ENCODE measurements at places on chromosomes 16 and 17. TPM values are rescaled to one million over a fixed set of nuclear protein-coding genes. Genes with fewer than 3 reads are reported as not detected.
A peak's percentile ranks its signal among the peaks of the same experiment; 100 is the strongest.

Gene BOLA2B
- total RNA-seq, result 49.0 TPM

Gene EIF3CL
- total RNA-seq, result 61.6 TPM

Gene SLC2A4
- total RNA-seq, result 0.06 TPM

Gene TMEM132E
- 0.09 TPM for total RNA-seq

Gene GPR142
- total RNA-seq, result not detected

Gene RASL10B
- 0.38 TPM for total RNA-seq

Gene KRT17
- not detected for total RNA-seq

Gene KCNJ2
- total RNA-seq, result 0.09 TPM

Gene PRAC1
- not detected for total RNA-seq

Gene CHD3
- 309 TPM for total RNA-seq

GRCh38 chr17:68707031-68707430, 105.9 kb upstream of the FAM20A start:
- no peak for DNase-seq

DNA sequence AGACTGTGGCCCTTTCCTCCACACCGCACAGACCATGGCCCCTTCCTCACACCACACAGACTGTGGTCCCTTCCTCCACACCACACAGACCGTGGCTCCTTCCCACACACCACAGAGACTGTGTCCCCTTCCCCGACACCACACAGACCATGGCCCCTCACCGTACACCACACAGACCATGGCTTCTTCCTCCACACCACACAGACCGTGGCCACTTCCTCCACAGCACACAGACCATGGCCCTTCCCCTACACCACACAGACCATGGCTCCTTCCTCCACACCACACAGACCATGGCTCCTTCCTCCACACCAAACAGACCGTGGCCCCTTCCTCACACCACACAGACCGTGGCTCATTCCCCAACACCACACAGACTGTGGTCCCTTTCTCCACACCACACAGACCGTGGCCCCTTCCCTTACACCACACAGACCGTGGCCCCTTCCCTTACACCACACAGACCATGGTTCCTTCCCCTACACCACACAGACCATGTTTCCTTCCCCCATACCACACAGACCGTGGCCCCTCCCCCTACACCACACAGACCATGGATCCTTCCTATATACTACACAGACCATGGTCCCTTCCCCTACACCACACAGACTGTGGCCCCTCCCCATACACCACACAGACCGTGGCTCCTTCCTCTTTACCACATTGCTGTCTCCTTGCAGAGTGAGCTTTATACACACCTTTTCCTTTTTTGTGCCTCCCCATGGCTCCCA, 297.5 kb upstream of the FOXF1 start:
- no peak for DNase-seq

- no peak for DNase-seq
Observed at GRCh38 chr17:47244697-47245096, 8.9 kb upstream of the ITGB3 start.

DNA sequence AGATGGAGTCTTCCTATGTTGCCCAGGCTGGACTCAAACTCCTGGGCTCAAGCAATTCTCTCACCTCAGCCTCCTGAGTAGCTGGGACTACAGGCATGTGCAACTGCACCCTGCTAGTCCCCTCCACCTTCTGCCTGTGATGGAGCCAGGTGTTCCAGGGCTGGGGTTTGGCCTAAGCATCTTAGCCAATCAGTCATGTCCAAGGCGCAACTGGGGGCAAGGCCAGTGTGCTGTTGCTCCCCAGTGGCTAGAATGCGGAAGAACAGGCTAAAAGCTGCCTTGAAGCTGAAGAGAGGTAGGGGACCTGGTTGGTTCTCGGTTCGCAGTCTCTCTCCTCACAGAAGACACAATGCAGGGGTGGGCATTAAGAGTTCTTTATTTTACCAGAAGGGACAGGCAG, 18.6 kb downstream of the FLOT2 start:
- no peak for DNase-seq

DNA sequence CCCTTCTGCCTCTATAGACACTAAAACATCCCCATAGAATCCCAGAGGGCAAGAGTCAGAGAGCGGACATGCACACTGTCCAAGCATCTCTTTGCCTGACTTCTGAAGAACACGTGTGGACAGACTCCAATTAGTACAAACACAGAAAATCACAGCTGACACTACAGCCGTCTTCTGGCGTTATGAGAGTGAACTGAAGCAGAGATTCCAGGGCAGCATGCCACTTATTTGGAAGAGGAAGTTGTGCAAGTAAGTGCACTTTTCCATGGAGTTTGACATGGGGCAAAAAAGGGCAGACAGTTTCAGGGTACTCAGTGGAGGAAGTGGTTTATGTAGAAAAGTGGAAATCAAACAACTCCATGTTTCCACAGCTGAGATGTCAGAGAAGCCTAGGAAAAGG, 16.8 kb upstream of the ZNF287 start:
- no peak for DNase-seq

- DNase-seq, result no peak
Observed at GRCh38 chr16:69319826-69320739, 8.9 kb downstream of the VPS4A start.

DNA sequence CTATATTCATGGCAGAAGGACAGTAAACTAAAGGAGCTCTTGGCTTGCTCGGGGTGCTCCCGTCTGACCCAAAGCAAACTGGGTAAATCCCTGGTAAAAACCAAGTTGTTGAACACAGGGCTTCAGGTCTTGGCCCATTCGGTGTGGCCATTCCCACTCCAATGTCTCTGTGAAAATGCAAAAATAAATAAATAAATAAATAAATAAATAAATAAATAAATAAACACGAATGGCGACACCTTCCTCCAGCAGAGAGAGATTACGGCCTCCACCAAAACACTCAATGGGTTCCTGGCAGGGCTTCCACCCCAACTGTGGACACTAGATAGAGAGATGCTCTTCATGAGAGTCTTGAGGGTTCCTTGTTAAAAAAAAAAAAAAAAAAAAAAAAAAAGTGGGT, 325.3 kb downstream of the SOX9 start:
- no peak for DNase-seq

- DNase-seq, result no peak
Observed at GRCh38 chr16:17633181-17633951, 162.6 kb upstream of the XYLT1 start.

- DNase-seq, result no peak
Observed at GRCh38 chr17:27438348-27438998, 17.8 kb upstream of the KSR1 start.

DNA sequence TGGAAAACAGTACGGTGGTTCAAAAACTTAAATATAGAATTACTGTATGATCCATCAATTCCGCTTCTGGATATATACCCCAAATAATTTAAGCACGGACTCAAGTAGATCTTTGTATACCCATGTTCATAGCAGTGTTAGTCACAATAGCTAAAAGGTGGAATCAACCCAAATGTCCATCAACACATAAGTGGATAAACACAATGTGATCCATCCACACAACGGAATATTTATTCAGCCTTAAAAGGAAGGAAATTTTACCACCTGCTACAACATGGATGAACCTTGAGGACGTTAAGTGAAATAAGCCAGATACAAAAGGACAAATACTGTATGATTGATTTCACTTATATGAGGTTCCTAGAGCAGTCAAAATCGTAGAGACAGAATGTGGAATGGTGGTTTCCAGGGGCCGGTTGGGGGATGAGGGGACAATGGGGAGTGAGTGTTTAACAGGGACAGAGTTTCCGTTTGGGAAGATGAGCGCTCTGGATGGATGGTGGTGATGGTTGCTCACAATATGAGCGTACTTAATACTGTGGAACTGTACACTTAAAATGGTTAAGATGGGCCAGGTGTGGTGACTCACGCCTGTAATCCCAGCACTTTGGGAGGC, 5.4 kb upstream of the RNF222 start:
- no peak for DNase-seq

- no peak for DNase-seq
Observed at GRCh38 chr17:29707212-29707571, 84.5 kb upstream of the CORO6 start.

- no peak for DNase-seq
Observed at GRCh38 chr17:39134878-39135277, 16.6 kb downstream of the PLXDC1 start.

DNA sequence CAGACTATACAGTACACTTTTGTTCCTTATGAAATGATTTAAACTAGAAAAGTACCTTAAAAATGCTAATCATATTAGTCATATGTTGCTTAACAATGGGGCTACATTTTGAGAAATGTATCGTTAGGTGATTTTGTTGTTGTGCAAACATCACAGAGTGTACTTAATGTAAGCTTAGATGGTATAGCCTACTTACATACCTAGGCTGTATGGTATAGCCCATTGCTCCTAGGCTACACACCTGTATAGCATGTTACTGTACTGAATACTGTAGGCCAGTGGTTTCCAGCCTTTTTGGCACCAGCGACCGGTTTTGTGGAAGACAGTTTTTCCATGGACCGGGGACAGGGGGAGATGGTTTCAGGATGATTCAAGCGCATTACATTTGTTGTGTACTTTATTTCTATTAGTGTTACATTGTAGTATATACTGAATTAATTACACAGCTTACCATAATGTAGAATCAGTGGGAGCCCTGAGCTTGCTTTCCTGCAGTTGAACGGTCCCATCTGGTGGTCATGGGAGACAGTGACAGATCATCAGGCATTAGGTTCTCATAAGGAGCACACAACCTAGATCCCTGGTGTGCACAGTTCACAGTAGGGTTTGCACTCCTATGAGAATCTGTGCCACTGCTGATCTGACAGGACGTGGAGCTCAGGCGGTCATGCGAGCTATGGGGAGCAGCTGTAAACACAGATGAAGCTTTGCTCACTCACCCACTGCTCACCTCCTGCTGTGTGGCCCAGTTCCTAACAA, 35.0 kb upstream of the MRC2 start:
- no peak for DNase-seq

GRCh38 chr16:7482032-7482431, 149.4 kb downstream of the RBFOX1 start:
- DNase-seq, result no peak

GRCh38 chr16:74926805-74927204, 58.1 kb downstream of the WDR59 start:
- no peak for DNase-seq

DNA sequence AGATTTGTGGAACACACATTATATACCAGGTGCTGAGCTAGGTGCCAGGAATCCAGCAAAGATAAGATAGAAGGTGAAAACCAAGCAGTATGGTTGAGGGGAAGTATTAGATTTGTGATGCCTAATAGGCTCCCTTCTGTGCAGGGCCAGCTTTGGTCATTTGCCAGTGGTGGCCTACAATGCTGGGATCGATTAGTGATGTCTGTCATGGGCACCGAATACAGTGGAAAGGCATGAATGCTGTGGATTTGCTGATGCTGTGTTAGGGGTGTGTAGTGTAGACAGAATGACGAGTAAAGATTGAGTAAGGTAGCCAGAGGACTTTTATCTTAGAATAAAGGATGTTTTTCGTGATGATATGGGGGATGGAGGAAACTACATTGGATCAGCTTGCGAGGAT, 48.9 kb downstream of the SNX29 start:
- DNase-seq, result no peak

- peak; percentile 17 for DNase-seq
Observed at GRCh38 chr17:40069751-40070708, 7.3 kb downstream of the THRA start.

DNA sequence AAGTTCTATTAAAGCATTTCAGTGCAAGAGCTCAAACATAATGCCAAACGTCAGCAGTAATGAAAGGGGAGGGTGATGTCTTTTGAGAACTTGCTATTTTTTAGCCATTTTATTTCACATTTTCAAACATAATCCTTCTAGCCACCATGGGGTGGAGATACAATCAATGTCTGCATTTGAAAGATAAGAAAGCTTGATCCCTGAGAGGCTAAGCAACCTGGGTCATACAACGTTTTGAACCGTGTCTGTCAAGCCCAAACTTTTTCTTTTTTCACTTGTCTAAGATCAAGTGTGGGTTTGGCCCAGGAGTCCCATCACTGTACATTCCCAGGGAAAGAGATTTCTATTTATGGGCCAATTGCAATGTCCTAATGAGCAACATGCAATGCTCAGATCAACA, 331.1 kb downstream of the SLC39A11 start:
- DNase-seq, result no peak

DNA sequence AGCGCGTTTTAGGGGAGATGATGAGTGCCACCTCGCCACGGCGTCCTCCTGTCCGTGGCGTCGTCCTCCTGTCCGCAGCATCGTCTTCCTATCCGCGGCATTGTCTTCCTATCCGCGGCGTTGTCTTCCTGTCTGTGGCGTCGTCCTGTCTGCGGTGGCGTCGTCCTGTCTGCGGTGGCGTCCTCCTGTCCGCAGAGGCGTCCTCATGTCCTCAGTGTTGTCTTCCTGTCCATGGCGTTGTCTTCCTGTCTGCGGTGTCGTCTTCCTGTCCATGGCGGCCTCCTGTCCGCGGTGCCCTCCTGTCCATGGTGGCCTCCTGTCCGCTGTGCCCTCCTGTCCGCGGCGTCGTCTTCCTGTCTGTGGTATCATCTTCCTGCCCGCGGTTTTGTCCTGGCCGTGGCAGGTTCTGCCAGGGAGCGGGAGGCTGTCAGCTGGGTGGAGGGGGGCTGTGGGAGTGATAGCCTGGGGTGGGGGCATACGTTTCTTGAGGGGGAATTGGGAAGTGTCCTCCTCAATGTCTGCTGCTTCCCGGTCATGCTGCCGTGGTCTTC, 30.9 kb downstream of the TBCD start:
- DNase-seq, result no peak

DNA sequence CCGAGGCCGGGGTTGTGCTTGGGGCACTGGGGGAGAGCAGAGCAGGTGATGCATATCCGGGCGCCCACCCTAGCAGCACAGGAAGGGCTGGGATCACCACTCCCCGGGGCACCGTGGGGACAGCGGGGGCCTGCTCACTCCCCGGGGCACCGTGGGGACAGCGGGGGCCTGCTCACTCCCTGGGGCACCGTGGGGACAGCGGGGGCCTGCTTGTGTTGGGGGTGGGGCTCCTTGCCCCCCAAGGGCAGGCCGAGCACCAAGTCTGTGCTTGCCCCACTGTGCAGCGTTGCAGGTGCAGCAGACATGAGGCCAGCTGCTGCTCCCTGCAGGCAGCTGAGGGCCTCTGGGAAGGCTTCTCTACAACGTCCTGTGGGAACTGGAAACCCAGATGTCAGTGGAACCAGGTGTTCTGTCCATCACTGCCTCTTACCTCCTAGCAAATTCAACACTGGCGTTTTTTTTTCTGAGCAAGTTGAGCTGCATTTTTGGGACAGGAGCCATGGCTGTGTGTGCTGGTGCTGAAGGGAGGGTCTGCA, 25.0 kb upstream of the ZNF750 start:
- DNase-seq, result no peak

DNA sequence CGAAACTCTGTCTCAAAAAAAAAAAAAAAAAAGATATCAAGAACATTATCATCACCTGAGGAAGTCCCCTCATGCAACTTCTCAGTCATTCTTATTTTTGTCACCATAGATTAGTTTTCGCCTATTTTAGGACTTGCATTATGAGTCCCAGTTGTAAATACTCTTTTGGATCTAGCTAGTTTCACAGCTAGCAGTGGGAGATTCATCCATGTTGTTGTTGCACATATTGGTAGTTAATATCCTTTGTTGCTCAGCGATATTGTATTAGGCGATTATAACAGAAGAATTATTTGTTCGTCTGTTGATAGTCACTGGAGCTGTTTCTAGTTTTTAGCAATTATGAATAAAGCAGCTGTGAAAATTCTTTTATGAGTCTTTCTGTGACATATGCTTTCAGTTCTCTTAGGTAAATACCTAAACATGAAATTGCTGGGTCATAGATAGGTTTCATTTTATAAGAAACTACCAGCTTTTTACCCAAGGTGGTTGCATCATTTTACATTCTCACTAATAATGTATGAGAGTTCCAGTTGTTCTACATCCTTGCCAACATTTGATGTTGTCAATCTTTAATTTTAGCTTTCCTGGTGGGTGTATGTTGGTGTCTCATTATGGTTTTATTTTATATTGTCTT, 40.7 kb upstream of the MAP3K14 start:
- DNase-seq, result no peak
